Renal pelvis (tissue), 12 donors: ENCODE measurements at places on chromosomes 2 and 18.

- DNase-seq, result no peak
Observed at GRCh38 chr2:227973241-227973640, 101.8 kb downstream of the DAW1 start.

DNA sequence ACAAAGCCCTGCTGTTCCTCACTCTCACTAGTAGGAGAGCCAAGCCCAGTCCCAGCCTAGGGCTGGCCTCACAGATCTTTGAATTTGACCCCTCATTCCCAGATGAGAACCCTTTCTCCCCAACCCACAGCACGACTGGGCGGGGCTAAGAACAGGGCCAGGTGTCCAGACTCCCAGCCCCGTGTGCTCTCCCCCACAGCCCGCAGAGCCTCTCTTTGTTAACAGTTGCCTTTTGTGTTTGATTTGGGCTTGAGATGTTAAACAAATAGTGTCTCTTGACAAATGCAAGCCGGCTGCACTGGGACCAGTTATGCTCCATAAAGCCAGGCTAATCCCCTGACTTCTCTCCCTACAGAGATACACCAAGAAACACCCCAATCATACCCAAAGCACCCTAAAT is 4.7 kb upstream of the KCNK3 start:
- DNase-seq, result no peak

DNA sequence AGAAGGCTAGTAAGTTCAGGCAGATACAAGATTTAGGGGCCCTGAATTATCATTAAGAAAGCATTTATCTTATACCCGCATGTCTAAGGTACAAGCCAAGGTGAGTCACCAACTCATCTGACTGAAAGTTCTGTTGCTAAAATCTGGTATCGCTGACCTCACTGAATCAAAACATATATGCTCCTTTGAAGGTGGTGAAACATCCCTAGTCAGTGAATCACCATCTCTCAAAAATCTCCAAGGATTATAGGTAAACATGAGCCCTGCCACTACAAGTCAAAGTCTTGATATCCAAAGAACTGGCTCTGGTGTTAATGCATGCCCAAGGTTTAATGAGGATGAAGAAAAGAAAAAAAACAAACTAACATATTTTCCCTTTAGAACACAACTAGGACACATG is 43.5 kb downstream of the IRS1 start:
- DNase-seq, result no peak

GRCh38 chr2:74618410-74619083 is 29.6 kb downstream of the M1AP start:
- DNase-seq, result no peak

DNA sequence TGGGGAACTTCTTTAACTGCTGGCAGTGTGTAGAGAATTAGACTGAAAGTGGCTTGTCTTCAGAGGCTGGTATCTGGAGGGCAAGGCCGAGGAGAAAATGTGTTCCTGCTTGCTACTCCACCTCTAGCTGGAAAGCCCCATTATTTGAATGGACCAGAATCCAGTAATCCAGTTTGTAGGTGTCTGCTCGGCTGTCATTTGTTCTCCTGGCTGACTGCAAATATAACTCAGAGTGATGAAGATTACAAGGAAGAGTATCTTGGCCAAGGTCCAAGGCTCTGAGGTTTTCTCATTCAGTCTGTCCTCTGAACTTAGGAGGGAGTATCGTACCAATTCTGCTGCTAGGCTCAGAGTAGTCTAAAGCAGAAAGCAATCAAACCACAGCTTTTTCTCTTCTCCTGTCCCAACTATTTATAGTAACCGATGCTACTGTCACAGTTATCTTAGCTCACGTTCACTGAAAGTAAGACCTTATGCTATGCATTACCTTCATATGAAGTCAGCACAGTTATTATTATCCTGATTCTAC is 228.6 kb downstream of the SETBP1 start:
- DNase-seq, result no peak

DNA sequence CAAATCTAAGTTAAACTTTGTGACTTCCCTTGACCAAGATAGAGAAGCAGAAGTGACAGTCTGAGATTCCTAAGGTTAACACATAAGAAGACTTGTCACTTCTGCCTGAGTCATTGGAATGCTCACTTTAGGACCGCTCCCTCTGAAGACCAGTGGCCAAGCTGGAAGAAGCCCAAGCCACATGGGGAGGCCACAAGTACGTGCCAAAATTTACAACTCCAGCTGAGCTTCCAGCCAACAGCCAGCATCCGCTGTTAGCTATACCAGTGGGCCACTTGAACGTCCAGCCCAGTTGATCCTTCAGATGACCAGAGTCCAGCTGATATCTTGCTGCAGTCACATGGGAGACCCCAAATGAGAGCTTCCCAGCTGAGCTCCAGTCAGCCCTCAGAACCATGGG is 18.1 kb upstream of the ANTXR1 start:
- DNase-seq, result no peak

- DNase-seq, result no peak
Observed at GRCh38 chr2:204948822-204949221, 403.5 kb downstream of the PARD3B start.

- peak; percentile 66 for DNase-seq
Observed at GRCh38 chr18:26480897-26481795, 67.2 kb downstream of the KCTD1 start.

- DNase-seq, result no peak
Observed at GRCh38 chr2:46372475-46372874, 75.3 kb downstream of the EPAS1 start.

DNA sequence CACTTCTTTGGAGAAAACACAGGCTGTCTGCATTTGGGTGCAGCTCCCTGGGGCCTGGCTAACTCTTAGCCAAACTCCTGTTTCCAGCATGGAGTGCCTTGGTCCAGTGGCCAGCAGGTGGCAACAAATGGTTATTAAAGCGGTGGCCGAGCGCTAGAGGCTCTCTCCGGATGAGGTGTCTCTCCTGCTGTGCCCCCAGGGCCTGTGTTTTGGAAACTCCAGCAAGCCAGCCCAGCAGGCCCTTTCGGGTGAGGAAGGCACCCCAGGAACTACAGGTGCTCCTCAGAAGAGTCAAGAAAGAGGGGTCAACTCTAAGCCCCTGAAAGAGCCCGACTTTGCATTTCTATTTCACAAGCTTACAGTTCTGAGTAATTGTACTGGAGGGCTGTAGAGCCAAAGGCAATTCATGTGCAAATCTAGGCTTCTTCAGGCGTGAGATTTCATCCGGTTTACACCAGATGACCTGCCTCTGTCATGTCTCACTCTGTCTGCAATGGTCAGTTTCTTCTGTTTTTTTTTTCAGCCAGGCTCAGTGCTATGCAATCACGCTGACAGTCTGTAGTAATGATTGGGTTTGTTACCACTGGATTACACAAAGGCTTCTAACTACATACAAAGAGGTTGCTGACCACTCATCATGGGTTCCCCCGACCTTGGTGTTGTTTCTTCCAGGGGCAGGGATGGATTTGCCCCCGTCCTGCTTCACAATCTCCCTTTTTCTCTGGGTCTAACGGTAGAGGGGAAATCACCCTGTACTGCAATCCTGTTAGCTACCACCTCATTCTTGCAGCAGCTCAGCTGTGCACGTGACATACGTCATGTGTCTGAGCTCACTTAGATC is 7.6 kb upstream of the CHRNA1 start:
- peak; percentile 73 for DNase-seq

DNA sequence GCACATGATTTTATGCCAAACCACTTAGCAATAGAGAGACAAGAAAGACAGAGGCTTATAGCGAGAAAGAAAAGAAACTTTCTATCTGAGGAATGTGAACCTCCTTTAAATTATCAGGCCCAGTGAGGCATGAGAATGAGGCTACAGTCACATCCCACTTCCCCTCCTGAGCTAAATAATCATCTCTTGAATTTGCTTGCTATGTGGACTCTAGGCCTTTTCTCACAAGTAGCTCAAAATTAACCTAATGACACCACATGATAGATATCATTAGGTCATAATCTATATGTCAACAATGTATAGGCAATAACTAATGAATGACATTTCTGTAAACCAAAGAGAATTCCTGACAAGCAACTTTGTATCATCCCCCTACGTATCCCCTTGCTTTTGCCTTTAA is 301.5 kb upstream of the MGAT5 start:
- DNase-seq, result no peak

- no peak for DNase-seq
Observed at GRCh38 chr2:179104736-179105135, 54.8 kb upstream of the CCDC141 start.

GRCh38 chr2:180955101-180955500 is 25.3 kb upstream of the UBE2E3 start:
- no peak for DNase-seq

DNA sequence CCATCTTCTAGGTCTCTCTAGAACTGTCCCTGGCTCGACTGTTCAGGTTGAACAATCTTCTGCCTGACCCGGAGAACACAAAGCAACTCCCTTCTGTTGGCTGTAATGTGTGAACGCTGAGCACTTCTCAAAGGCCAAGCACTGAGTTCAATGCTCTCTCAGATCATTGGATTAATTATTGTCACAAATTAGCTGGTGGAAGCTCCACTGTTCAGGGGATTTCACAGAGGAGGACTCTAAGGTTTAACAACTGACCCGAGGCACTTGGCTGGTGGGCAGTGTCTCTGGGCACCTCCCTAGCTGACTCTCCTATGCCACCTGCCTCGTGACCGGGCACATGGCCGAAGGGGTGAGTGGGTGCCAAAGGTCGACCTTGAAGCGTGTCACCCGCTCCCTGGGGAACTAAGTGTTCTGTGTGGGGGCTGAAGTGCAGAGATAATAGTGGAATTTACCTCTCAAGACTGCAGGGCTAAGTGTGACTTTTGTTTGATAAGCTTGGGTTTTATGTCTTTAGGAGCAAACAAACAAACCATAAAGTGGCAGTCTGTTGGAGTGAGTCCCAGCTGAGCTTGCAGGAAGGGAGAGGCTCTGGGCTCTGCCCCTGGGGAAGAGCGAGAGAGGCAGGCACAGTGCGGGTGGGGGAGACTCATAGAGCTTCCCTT is 64.8 kb downstream of the BCL2L11 start:
- DNase-seq, result peak; percentile 22

- no peak for DNase-seq
Observed at GRCh38 chr2:79789811-79790210, 277.0 kb downstream of the CTNNA2 start.

GRCh38 chr2:53442783-53443182 is 324.8 kb upstream of the CHAC2 start:
- no peak for DNase-seq

DNA sequence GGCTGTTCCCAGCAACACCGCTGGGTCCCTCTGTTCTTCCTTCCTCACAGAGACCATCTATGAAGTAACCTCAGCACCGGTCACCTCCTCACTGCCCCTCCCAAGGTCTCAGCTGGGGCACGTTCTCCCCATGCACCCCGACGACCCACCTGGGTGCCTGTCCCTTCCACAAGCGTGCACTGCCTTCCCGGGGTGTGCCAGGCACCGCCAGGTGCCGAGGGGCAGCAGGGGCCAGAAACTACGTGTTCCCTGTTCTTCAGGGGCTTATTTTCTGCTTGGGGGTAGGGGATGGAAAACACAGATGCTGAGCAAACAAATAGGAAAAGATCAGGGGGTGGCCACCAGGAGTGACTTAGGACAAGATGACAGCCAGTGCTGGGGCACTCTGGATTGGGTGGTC is 30.4 kb upstream of the SEMA4C start:
- no peak for DNase-seq

DNA sequence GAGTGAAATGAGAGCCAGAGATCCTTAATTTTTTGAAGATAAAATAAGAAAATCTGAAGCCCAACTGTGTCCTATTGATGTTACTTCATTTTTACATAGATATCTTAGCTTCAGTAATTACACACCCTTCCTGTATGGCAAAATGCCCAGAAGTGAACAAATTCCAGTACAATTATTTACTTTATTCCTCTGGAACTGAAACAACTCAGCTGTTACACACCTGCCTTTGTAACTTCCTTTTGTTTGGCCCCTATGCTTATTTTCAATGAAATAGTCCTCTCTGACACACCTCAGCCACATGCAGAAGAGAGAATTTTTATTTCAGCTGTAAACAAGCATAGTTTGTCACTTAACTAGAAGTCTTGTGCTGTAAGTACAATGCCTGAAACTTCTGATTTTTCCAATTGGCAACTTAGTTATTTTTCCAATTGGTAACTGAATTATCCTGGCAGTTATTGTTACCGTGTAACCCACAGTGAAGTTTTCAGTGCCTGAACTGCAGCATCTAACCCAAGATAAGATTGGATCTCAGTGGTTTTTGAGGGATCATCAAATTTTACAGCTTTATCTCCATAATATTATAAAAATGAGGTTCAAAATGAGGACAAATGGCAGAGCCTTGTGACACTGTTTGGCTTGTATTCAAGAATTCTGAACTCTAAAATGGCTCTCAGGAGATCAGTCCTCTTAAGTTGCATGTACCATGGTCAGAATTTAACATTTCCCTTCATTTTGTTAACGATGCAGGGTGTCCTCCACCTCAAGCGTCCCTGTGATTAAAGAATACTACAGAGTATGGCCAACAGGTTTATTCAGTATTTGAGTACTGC is 82.6 kb downstream of the PKP4 start:
- peak; percentile 44 for DNase-seq

- DNase-seq, result no peak
Observed at GRCh38 chr2:232061265-232061664, 99.8 kb downstream of the DIS3L2 start.

- no peak for DNase-seq
Observed at GRCh38 chr2:129492548-129492947, 486.9 kb upstream of the RAB6C start.

- no peak for DNase-seq
Observed at GRCh38 chr18:36427369-36427768, 129.9 kb downstream of the FHOD3 start.

GRCh38 chr2:1236606-1237005 is 176.7 kb upstream of the TPO start:
- no peak for DNase-seq

DNA sequence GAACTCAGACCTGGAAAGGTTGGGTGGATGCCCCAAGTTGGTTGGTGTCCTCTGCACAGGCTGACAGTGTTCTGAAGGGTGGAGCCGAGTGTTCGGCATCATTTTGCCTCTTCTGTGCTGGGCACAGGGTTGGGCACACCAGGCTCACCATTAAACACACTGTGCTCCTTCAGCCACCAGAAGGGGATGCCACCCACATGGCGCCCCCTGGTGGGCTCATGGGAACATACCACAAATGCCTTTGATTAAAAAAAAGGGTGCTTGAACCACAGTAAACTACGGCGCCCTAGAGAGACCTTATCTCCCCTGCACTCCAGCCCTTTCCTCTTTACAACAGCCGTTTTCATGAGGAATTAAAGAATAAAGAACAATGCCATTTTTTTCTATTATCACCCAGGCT is 89.4 kb downstream of the CELF4 start:
- no peak for DNase-seq

GRCh38 chr2:70144443-70145143 is 46.2 kb downstream of the C2orf42 start:
- DNase-seq, result no peak

DNA sequence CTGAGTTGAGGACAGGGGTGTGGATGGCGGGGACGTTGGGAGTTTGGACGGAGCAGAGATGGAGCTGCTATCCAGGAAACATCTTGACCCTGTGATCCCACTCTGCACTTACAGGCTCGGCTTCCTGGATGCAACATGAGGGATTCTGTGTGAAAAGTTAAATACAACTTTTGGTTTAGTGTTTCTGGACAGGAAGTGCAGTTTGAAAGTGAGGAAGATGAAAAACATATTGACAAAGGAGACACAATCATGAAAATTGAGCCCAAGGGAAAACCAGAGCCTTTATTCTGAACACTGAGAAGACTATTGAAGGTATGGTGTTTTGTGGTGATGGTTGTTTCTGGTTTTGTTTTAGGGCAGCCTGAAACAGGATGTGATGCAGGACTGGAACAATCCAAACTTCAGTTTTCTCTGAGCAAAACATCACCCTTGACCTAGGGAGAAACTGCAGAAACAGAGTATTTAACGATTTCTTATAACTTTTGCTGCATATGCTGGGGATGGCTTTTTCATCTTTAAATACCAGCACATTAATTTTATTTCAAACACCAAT is 76.5 kb upstream of the RFX8 start:
- no peak for DNase-seq
